Activated CD4-positive, CD25-positive, alpha-beta regulatory T cell (primary cell): ENCODE measurements at places on chromosomes 11 and 22.

GRCh38 chr22:28024422-28024888, 105.4 kb upstream of the PITPNB start:
- no peak for DNase-seq

GRCh38 chr11:32386770-32387377, 48.5 kb downstream of the WT1 start:
- DNase-seq = no peak

GRCh38 chr22:37017356-37017755, 1.9 kb downstream of the TST start:
- no peak for DNase-seq

- DNase-seq = no peak
Measured at GRCh38 chr22:36913427-36914389, at the start of gene CSF2RB. CSF2RB (plus strand) TSS chr22:36913628; CDS start chr22:36922208, 8,580 bp downstream.

DNA sequence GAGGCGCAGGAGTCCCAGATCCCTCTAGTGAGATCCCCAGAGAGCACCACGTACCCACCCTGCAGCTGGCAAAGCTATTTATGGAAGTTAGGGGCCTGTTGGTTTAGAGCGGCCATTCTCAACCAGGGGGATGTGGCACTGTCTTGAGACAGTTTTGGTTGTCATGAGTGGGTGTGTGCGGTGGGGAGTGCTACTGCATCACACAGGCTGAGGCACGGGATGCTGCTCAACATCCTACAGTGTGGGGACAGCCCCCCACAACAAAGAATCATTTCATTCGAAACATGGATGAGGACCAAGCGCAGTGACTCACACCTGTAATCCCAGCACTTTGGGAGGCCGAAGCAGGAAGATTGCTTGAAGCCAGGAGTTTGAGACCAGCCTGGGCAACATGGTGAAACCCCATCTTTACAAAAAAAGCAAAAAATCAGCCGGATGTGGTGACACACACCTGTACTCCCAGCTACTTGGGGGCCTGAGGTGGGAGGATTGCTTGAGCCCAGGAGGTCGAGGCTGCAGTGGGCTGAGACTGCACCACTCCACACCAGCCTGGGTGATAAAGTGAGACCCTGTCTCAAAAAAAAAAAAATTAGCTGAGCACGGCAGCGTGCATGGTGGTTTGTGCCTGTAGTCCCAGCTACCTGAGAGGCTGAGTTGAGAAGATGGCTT, 28.2 kb downstream of the GGT5 start:
- no peak for DNase-seq

DNA sequence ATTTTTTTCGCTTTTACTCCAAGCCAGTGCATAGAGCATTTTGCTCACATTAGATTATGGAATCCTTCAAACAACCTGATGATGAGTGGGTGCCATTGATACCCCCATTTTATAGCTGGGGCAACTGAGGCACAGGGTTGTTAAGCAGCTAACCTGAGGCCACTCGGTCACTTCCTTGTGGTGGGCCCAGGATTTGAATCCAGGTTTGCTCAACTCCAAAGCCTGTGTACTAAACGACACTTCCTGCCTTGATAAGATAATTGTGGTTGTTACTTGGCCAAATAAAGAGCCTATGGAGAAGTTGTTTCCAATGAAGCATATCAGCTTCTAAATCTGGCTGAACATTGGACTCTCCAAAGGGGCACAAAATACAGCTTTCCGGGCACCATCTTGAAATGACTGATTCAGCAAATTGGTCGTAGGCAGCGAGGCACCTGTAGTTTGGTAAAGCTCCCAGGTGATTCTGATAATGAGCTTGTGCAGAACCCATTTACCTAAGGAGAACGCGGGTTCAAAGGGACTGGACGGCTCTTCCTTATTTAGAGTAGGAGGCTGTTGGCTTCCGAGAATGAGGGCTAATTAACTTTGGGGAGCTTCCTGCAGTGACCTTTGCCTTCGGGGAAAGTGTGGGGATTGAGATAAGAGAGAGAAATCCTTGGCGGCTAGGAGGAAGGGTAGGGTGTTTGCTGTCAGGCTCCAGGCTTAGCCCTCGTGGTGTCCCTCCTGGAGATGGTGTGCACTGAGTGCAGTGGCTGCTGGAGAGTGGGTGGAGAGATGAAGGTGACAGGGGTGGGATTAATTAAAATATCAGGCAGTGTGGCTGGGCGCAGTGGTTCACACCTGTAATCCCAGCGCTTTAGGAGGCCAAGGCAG, 17.5 kb upstream of the EHF start:
- DNase-seq = no peak

GRCh38 chr11:57343825-57344224, 5.7 kb downstream of the P2RX3 start:
- DNase-seq = no peak

DNA sequence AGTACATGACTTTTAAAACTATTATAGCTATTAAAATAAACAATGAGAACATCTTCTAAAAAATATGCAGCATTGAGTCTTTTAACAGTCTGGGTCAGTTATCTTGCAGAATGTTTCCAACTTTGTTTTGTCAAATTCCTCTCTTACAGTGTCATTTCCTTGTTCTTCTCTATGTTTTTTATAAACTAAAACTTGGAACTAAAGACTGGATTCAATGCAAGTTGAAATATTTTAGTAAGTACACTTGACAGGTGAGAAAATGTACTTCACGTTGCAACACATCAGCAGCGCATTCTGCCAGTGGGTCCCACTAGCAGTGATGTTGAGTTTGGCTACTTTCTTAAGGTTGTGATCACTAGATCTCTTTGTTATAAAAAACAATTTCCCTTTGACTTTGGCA, 1407.6 kb upstream of the RAG2 start:
- DNase-seq = no peak
